Esophagus squamous epithelium (tissue), 5 donors: ENCODE measurements at places on chromosomes 13 and 19. TPM values are rescaled to one million over a fixed set of nuclear protein-coding genes. Genes with fewer than 3 reads are reported as not detected.

The TRAPPC5 gene
- 67.3 TPM for total RNA-seq

The GPR18 gene
- total RNA-seq: not detected

The NOTCH3 gene
- total RNA-seq: 278 TPM

The CEACAM20 gene
- not detected for total RNA-seq

The TMEM238 gene
- 11.9 TPM for total RNA-seq

The ZNF738 gene
- 2.9 TPM for total RNA-seq

The PGLYRP2 gene
- not detected for total RNA-seq

The C5AR2 gene
- total RNA-seq: 0.68 TPM

The ZNF253 gene
- total RNA-seq: 1.6 TPM

The CNN2 gene
- total RNA-seq: 79.0 TPM

The RNF126 gene
- total RNA-seq: 106 TPM

GRCh38 chr19:33384983-33385382 is 11.5 kb downstream of the CEBPG start:
- no peak for DNase-seq

- no peak for DNase-seq
Observed at GRCh38 chr19:31340042-31341025, 8.9 kb downstream of the TSHZ3 start.

DNA sequence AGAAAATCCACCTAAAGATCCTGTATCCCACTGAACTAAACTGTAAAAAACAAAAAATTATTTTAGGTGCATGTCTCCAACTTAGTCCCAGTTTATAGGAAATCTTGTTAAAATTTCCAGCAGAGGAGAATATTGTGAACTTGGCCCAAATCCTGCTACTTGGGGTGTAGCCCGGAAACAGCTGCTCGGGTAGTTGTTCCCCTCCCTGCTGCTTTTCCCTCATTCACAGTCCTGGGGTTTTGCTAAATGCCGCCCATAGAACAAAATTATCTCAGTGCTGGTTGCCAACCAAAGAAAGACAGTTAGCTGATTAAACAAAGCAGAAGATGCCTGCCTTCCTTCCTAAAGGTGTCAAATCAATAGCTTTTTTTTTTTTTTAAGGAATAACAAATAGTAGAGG is 330.5 kb upstream of the KLF12 start:
- DNase-seq: no peak

DNA sequence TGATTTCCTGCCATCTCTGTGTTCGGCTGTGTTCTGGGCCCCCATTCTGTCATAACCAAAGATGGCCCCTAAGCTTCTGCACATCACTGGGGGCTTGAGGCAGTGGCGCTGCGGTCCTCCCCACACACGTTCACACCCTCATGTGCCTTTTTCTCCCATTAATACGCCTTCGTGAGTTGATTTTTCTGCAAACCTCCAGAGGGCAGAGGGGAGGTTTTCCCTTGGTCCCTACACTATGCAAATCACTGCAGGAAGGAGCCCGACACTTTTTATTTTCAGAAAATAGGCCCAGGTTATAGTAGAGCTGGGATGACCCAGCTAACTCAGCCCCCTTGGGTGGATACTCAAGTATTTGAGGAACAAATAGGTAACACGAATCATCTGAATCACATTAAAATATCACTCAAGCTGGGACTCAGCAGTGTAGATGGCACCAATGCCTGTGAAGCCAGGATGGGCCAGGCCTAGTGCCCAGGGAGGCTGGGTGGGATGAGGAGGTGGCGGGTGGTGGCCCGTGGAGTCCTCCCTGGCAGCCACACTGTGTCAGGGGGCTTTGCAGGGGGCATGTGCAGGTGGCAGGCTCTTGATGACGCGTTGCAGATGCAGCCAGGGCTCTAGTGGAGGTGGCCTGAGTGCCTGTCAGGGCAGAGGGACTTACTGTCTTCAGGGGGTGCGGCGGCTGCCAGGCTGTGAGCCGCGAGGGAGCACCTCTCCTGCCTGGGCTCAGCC is 234.3 kb downstream of the TEX29 start:
- no peak for DNase-seq

DNA sequence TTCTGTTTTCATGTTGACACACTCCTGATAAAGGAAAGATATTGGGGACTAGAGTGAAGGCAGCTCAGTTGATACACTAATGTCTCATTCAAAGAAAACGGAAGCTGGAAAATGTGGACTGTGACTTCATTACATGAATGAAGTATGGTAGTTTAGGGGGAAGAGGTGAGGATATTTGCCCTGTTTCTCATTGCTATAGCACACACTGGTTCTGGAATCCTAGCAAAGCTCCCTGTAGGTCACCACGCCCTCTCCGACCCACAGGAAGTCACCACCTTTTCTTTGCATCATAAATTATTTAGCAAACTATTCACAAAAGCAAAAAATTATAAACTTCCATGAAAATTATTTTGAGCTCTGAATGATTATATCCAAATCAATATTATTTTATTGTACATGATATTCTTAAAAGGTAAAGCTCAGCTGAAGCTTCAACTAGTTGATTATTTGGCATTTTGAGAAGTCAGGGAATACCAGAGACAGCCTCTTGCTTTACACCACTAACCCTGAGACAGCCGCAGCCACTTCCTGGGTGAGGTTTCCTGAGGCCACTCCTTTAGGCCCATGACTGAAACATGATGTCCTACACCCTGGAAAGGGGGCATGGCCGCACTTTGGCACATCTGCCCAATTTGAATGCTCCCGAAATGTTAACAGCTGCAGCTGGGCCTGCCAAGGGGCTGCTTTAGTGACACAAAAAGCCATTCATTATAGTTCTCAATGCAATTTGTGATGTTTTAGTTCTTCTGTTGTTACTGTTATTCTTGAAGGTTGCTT is 50.0 kb upstream of the WDFY2 start:
- DNase-seq: no peak

DNA sequence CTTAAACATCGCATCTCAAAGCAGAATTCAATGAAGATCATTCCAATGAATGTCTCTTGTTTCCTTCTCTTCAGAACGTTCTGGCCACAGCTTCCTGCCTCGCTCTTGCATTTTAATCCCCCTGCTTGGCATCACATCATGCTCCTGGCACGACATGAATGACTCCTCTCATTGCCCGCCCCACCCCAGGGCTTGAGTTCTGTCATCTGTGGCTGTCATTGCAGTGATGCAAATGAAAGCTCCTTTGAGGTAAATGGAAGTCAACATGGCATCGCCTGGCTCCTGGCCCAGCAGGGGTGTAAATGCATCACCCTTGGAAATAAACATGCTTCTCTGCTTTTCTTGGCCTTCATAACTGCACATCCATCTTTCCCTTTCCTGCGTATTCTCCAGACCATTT is 48.6 kb downstream of the SCEL start:
- DNase-seq: no peak

DNA sequence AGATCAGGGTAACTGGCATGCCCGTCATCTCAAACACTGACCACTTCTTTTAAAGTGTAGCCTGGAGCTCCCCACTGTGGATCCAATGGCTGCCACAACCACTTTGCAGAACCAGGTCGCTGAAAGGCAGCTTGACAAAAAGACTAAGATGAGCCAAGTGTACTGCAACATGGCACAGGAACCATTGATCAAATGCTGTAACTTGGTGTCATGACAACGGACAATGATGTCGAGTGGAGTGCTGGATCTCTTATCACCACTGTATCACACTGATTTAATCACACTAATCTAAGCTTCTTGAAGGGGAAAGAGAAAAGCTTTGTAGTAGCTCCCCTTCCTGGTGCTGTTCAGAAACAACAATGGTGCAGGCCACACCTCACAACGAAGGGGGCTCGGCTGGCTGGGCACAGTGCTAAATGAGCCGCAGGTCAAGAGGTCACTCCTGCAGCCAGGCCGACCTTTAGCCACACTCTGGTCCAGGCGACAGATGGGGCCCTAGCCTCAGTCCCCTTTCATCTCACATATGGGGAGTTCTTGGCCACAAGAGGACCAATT is 2.2 kb upstream of the TNFRSF19 start:
- no peak for DNase-seq

- DNase-seq: no peak
Observed at GRCh38 chr13:20559659-20560356, 7.1 kb upstream of the IFT88 start.

- DNase-seq: no peak
Observed at GRCh38 chr13:33219926-33220325, 65.6 kb downstream of the STARD13 start.

GRCh38 chr13:74710006-74710405 is 575.8 kb upstream of the KLF12 start:
- DNase-seq: no peak

- DNase-seq: no peak
Observed at GRCh38 chr19:56308792-56309191, 5.8 kb downstream of the ZSCAN5A start.

- no peak for DNase-seq
Observed at GRCh38 chr13:44322928-44323327, 50.7 kb upstream of the SERP2 start.

GRCh38 chr13:77333594-77333993 is 6.7 kb upstream of the MYCBP2 start:
- DNase-seq: no peak

GRCh38 chr19:6216996-6217751 is 62.6 kb downstream of the MLLT1 start:
- DNase-seq: no peak

- DNase-seq: no peak
Observed at GRCh38 chr19:7179917-7180306, 110.4 kb downstream of the ZNF557 start.

GRCh38 chr19:48644839-48645619 is 958 bp downstream of the CA11 start:
- no peak for DNase-seq

DNA sequence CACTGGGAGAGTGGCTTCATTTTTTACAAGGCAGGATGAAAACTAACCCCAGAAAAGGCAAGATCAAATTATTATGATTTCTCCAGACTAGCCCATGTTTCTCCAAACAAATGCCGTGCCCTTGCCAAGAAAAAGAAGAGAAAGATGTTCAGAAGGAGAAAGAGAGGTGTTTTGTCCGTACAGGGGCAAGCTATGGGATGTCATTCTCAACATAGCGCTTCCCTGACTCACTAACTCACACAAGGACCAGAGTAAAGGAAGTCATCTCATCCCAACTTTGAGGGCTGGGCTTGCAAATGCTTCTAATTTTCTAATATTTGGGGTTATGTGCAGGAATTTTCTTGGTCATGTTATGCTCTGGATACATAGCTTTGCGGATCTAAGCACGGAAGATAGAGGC is 224.2 kb upstream of the MAB21L1 start:
- DNase-seq: no peak

DNA sequence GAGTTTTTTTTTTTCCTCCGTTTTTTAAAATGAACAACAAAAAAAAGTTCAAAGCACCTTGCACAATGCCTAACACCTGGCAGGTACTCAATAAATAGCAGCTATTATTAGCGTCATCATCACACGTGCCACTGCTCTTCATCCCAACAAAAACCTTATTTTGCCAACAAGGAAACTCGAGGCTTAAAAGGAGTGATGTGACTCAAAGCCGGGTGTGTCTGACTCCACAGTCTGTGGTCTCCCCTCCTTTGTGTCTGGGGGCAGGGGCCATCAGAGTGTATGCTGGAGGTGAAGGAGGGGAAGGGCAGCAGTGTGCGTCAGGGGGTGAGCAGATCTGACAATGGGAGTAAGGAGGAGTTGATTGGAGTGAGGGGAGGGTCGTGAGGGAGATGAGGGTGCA is 34.1 kb upstream of the POU2F2 start:
- no peak for DNase-seq

DNA sequence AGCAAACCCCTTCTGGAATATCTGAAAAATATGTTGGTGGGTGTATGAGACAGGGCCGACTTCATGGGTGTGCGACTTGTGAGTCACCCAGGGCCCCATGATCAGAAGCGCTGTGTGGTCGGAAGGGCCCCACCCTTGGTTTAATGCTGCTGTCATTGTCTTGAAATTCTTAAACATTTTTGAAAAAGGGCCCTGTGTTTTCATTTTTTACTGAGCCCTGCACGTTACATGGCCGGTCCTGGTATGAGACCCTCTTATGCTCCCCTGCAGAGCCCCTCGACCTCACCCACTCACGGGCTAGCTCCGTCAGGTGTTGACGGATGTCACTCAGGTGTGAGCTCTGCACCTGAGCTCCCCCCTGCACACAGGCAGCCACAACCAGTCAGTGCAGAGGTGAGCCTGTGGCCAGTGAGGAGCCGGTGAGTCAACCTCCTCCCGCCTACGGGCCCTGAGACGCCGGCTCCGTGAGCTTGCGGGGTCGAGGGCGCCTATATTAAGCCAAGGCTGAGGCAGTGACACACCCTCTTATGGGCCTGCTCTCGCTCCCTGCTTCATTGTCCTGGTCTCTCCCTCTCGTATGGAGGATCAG is 27.7 kb downstream of the GADD45B start:
- DNase-seq: no peak

DNA sequence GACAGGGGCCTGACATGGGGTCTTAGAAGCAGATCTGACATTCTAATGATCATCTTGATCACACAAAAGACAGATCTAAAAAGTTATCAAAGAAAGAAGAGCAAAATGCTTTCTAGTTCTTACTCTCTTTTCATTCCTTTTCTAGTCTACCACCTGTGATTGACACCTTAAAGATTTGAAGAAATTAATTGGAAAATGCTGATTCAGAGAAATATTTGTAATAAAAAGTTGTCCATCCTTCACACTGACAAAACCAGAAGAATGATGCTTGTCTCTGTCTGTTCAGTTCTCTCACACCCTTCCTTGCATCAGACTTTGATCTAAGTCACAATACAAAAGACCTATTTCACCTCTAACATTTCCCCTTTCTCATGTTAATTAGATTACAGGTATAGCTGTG is 182.4 kb downstream of the RAP2A start:
- DNase-seq: no peak

DNA sequence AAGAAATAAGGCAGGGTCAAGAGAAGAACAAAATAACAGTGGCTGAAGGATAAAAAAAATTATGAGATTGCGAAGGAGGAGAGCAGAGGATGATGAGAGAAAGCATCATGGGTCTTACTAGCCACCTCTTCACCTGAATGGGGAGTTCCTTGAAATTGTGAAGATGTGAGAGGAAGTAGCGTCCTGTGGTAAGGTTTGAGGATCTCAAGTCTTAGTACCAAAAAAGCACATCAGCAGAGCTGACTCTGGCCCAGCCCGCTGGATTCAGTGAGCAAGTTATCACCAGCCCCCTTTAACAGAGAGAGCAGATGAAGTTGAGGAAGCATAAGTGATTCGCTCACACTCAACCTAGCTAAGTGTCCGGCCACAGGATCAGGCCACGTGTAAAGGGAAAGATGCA is 61.8 kb downstream of the RXFP2 start:
- DNase-seq: no peak

GRCh38 chr13:113202912-113203311 is 5.6 kb downstream of the PCID2 start:
- no peak for DNase-seq

GRCh38 chr19:40136818-40137217 is 46.1 kb upstream of the ZNF780A start:
- DNase-seq: no peak

GRCh38 chr19:2341244-2341751 is 12.8 kb downstream of the SPPL2B start:
- no peak for DNase-seq

- DNase-seq: no peak
Observed at GRCh38 chr13:25980255-25980654, 71.6 kb downstream of the SHISA2 start.
